SK-N-DZ (cell line): ENCODE measurements at places on chromosomes 4 and X.

DNA sequence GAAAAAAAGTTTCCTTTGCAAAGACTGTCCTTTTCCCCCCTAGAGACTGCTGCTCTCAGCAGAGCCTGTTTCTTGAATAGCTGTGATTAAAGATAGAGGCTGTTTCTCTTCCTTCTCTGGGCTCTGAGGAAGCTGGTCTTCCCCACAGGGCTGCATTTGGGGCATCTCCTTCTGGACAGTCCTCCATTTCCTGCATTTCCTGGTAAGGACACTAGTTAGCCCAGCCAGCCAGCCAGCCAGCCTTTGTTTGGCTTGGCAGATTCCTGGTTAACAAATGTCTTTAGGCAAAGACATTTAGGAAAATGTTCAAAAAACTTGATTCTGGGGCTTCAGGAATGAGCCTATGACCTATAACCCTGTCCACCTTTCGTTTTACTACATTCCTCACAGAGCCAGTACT lies 34.0 kb upstream of the PLAC1 start:
- no peak for DNase-seq

GRCh38 chrX:43703211-43703791 lies 47.2 kb downstream of the MAOA start:
- DNase-seq = no peak

GRCh38 chrX:69109706-69110105 lies 55.5 kb downstream of the PJA1 start:
- no peak for DNase-seq

- DNase-seq = no peak
These were observed 106.8 kb downstream of the STOX2 start for GRCh38 chr4:184011826-184012380.

DNA sequence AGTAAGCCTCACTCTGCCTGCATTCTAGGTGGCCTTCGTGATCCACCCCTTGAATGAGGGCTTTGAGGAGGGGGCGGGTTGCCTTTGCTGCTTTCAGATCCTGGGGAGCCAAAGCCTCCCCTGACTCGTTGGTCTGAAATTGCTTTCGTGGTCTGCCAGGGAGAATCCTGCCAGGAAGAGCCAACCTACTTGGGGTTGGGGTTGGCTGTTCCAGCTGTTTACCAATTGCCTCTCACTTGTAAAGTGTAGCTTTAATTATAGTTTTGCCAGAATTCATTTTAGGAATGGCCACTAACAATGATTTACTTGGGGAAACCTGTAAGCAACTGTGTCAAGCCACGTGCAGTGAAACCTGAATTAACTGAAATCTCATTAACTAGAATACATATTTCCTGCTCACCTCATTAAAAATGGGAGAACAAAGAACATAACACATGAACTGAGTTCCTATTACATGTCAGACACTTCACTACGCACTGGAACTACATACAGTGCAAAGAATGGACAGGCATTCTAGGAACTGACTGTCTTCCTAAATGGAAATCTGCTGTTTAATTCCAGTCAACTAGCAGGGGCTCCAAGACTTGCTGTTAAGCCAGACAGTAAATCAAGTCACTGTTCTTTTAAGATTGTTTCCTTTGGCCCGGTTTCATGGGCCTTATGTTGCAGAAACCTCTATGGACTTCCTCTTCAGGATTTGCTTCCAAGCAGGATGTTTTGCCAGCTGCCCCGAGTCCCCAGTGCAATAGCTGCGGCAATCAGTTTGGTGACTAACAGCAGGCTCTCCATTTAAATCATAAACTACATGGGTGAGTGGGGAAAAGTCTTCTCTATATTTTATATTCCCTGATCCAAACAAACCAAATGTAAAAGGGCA lies 16.4 kb upstream of the NKRF start:
- DNase-seq = no peak

DNA sequence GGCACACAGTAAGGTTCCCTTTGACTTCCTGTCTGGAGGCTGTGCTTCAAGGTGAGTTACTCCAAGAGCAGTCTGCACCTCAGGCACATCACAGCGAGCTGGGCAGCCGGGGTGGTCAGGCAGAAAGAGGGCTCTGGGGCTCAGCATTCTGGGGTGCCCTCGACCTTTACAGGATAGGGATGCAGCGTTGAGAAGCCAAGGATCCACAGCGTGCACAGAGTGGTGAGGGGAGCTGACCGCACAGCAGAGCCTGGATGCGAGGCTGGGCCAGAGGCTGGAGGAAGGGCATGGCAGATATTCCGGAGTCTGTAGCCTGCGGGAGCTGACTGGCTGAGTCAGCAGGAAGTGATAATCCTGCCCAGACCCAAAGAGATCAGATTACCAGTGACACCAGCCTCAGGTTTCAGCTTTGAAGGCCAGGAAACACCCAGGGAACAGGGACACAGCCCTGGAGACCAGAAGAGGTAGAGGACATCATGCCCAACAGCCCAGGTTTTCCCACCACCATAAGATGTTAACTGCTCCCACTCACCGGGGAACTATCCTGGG lies 38.4 kb upstream of the PDLIM3 start:
- DNase-seq = peak; percentile 82

DNA sequence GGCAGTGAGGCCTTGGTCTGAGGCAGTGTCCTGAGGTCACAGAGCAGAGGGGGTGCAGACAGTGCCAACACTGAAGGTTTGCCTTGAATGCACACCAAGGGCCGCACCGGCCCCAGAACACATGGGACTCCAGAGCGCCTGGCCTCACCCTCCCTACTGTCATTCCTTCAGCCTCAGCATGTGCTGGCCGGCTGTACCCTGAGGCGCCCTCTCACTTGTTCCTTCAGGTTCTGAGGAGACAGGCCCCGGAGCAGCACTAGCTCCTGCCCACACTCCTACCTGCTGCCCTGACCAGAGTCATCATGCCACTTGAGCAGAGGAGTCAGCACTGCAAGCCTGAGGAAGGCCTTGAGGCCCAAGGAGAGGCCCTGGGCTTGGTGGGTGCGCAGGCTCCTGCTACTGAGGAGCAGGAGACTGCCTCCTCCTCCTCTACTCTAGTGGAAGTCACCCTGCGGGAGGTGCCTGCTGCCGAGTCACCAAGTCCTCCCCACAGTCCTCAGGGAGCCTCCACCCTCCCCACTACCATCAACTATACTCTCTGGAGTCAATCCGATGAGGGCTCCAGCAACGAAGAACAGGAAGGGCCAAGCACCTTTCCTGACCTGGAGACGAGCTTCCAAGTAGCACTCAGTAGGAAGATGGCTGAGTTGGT lies 2.4 kb downstream of the MAGEA12 start:
- DNase-seq = no peak

- no peak for DNase-seq
These were observed 46.1 kb upstream of the BMPR1B start for GRCh38 chr4:94711635-94712034.

DNA sequence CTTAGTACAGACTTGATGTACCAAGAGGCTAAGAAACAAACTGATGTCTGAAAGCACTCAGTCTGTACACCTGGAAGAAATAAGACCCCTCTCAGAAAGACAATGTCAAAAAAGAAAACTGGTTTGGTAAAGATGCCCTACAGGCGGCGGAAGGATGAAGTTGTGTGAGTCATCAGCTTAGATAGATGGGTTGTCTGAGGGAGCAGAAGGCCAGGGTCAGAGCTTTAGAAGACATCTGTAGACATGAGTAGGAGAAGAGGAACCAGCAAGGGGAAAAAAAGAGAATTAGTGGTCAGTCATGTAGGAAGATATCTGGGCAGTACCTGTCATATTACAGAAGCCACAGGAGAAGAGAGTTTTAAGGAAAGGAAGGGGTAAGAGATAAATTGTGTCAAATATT lies 8.3 kb downstream of the SRPX2 start:
- DNase-seq = no peak

DNA sequence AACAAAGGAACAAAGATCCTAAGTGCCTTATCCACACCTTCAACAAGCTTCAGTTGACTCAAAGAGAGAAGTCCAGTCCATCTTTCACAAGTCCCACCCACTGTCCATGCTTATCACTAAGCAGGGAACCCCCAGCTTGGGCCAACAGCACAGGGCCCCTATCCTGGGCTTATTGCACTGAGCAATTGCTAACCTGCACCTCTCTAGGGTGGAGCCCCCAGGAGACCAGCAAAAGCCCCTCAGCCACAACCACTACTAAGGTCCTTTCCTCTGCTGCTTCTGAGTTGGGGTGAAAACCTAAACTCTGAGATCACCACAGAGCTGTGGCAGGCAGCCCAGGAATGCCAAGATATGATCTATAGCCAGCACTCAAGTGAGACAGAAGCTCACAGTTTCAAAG lies 96.7 kb upstream of the PBDC1 start:
- DNase-seq = no peak

- no peak for DNase-seq
These were observed 127.0 kb downstream of the STOX2 start for GRCh38 chr4:184032091-184032490.

DNA sequence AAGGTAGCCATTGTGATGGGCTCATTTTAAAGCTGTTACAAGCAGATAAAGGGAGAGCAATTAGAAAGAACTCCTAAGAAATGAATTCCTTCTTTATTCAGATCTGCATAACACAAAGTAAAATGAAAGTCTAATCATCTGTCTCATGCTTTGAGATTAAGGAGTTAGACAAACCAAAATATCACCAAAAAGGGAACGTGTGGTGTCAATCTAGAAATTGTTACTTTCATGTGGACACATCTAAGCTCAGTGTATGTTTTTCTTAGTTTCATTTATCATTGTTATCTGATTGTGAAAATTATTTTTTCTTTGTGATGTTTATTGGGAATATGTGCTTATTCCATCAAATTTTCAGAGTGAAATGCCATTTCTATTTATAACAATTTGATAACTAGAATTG lies 80.3 kb downstream of the BANK1 start:
- no peak for DNase-seq

DNA sequence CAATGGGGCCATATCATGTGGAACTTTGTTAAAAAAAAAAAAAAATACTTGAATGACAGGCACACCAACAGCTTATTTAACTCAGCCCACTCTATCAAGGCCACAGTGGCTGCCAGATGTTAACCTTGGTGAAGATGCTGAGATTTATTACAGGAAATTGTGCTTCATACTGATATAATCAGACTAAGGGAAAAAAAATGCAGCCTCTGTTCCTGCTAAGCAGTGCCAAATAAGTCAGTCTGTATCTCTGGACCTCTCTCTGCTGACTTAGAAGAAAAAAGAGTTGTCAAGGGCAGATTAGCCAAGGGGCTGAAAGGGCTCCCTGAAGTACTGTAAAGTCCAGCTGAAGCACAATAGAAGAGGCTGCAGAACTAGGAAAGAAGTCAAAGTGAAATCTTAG lies 677.7 kb upstream of the HTR2C start:
- DNase-seq = peak; percentile 35

DNA sequence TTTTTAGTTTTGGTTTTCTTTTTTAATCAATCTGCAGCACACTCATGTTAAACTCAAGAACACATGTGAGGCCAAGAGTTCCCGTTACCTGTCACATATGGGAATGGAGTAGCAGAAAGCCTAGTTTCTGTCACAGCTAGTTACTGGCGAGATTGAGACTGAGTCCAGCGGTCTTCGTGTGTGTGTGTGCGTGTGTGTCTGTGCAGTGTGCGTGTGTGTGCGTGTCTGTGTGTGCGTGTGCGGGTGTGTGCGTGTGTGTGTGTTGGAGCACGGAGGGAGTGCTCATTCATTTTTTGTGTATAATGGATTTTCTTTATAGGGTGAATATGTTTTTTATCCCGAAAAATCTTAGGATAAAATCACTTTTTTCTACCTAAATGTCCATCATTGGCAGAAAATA lies 19.2 kb downstream of the F11 start:
- DNase-seq = no peak

GRCh38 chr4:183353557-183353956 lies 31.3 kb upstream of the CLDN24 start:
- peak; percentile 28 for DNase-seq
